LNCaP clone FGC (cell line): ENCODE measurements at places on chromosomes 13 and 19.

DNA sequence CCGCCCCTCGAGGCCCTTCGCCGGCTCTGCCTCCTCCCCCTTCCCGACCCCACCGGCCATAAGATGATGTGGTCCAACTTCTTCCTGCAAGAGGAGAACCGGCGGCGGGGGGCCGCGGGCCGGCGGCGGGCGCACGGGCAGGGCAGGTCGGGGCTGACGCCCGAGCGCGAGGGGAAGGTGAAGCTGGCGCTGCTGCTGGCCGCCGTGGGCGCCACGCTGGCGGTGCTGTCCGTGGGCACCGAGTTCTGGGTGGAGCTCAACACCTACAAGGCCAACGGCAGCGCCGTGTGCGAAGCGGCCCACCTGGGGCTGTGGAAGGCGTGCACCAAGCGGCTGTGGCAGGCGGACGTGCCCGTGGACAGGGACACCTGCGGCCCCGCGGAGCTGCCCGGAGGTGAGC, 1.4 kb downstream of the CACNG6 start:
- no peak for DNase-seq

DNA sequence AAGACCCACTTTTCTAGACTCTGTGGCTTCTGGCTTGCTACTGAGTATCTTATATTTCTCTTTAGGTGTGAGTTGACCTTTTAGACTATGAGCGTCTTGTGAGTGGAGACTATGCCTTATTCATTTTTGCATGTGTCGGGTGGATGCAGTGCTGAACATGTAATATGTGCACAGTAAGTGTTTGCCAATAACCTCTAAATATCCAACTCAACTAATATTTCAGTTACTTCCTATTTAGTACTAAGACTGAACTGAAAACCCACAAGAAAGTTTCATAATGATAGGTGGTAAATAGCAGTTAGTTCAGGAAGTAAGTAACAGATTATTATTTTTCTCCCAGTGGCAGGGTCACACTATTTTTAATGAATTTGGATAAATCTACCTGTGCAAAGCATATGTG, 269.3 kb downstream of the KCNRG start:
- no peak for DNase-seq

- DNase-seq = no peak
These were observed 57.6 kb downstream of the RCBTB2 start for GRCh38 chr13:48475230-48475629.

DNA sequence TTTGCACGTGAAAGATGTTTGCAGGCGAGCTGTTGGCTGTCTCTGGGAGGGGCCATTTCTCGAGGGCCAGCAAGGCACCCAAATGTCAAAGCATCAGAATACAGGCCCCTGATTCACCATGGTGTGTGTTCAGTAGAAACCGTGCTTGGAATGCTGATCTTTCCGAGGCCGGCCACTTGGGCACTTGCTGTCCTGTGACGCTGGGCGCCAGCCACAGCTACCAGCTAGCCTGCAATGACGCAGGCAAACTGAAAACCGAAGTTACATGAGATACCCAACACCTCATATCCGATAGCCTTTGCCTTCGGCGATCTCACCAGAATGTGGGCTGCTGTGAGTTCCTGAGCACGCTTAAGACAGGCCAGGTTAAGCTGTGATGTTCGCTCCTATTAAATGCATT, 12.0 kb downstream of the THOP1 start:
- no peak for DNase-seq

DNA sequence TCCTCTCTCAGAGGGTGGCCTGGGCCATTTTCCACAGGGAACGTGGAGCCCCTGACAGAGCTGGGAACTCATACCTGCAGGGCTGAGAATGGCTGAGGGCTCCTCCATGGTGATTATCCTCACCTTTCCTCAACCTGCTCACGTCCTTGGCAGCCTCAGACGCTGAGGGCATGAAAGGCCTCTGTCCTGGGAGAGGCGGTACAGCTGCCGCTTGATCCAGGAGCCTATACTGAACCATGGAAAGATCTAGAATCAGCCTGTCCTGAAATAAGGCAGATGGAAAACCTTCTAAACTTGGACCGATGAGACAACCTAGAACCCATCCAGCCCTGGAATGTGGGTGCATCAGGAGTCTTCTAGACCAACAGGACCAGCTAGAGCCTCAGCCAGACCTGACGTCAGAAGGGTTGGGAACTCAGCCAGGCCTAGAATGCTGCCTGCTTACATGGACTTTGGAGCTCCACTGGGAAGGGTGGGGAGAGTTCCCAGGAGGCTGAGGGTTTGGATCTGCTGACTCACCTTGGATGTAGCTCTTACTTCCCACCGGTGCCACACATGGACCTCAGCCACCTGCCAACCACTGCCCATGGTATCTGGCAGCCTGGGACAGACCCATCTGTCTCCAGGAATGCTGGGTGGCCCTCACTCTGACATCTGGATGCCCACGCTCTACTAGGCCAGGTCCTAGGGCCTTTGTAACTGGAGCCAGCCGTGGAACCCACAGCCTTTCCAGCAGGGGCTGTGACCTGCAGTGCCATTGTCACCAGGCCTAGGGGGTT, 7.5 kb downstream of the KCTD15 start:
- DNase-seq = peak; percentile 31

DNA sequence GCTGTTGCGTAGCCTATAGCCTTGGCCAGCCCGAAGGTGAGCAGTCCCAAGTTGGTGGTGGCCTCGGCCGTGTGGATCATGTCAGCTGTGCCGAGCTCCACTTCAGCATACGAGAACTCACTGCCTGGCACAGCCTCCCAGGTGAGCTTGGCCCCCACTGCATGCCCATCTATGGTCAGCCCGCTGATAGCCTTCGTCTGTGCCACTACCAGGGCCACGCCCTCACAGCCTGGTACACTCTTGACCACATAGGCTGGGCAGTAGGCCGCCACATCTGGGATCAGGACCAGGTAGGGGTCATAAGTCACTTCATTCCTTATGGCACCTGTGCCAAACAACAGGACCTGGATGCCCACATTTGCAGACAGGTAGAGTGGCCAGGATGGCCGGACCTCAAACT, 7.4 kb downstream of the FCGBP start:
- no peak for DNase-seq

GRCh38 chr13:44976949-44977583, 12.2 kb downstream of the NUFIP1 start:
- peak; percentile 43 for DNase-seq

GRCh38 chr13:95235199-95235756, 66.0 kb downstream of the ABCC4 start:
- no peak for DNase-seq

- DNase-seq = no peak
These were observed 216.6 kb upstream of the SLC10A2 start for GRCh38 chr13:103282571-103283450.

DNA sequence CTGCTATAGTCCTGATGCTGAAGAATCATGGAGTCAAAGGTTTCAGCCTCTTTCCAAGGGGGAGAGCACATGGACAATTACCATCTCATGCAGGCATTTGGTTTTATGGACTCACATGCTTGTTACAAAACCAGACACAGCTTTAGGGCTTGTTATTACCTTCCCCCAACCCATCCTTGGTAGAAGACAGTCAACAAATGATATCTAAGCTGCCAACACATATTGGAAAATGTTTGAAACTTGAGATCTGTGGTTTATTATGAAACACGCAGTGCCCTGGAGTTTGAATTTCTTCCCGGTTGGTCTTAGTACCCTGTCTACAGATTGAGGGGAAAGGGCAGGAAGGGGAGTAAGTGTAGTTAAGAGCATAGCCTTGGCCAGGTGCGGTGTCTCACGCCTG, 12.5 kb upstream of the CYP2A6 start:
- DNase-seq = no peak

DNA sequence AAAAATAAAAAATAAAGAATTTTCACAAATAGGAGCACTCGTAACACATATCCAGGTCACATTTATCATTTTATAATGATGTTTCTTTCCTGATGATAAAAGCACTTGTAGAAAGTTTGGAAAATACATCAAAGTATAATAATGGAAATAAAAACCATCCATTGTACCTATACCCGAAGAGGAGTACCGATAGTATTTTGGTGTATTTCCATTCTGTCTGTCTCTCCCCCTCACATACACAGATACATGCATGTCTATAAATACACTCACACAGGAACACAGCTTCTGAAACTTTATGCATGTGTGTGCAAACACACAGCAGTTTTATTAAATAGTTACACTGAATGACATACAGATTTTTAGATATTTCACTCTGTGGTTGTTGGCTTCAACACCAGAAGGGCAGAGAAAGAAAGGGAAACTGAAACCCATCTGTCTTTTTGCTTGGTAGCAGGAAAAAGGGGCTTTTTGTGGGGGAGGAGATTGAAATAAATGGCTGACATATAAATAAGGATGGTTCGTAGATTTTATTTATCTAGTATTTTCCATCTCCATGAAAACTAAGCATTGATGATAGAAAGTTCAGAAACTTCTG, 114.8 kb downstream of the LRCH1 start:
- no peak for DNase-seq

GRCh38 chr13:99315186-99315585, 8.0 kb upstream of the GPR183 start:
- DNase-seq = no peak

DNA sequence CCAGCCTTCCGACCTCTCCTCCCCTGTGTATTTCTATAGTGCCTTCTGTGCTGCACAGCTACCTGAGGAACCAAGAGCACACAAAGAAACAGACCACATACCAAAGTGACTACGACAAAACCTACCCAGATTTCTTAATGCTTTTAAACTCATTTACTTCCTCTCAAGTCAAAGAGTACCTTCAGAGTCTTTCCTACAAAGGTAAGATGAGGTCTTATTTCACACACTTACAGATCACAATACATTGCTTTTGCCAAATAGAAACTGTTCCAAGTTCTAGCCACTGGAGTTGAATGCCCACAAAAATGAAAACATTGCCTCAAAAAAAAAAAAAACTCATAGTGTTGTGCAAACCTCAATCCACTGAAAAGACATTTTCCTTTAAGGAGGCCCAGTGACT, 36.4 kb downstream of the TEX26 start:
- no peak for DNase-seq
